Glutamatergic neuron (in vitro differentiated cells): ENCODE measurements at places on chromosomes 1 and 21. TPM values are rescaled to one million over a fixed set of nuclear protein-coding genes. Genes with fewer than 3 reads are reported as not detected.

DNA sequence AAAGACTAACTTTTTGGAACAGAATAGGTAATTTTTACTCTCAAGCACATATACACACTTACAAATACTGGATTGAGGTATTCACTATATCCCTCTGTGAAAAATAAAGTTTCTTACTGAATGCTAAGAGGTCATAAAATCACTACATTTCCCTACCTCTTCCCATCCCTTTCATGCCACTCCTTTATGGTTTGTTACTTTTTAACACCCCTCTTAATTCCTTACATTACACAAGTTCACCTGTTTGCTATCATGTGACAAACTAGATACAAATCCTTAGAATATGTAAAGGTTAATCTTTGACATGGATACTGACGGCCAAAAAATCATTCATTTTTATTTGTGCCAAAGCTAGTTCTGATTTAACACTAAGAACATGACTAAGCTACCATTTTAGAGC is 6.8 kb upstream of the DCAF6 start:
- no peak overlapping the region for H3K4me3 ChIP-seq
- H3K36me3 ChIP-seq, result no peaks in the 10 kb centered on the region
- H3K27me3 ChIP-seq, result no peaks in the 10 kb centered on the region
- peaks cover 13% of the 10 kb centered on the region for H3K4me1 ChIP-seq

GRCh38 chr1:185520188-185520920 is 203.3 kb upstream of the IVNS1ABP start:
- DNase-seq, result no peak
- no peaks in the 10 kb centered on the region for H3K4me1 ChIP-seq
- H3K27me3 ChIP-seq, result no peaks in the 10 kb centered on the region
- peaks cover 5% of the 10 kb centered on the region for H3K36me3 ChIP-seq

DNA sequence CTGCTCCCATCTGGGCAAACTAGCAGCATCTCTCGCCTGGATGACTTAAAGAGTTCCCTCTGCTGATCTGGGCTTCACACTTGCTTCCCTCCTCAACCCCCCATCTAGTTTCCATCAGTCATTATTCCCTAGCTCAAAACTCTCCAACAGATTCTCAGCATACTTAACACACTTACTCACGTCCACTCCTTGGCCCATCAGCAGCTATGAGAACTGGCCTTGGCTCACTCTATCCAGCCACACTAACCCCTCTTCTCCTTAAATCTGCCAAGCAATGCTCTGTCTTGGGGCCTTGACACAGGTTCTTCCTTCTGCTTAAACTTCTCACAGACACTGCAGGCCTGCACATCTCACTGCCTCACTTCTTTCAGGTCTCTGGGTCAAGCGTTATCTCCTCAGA is 41.6 kb downstream of the GNG12 start:
- no peak overlapping the region for H3K27ac ChIP-seq
- H3K4me3 ChIP-seq, result no peak overlapping the region
- H3K27me3 ChIP-seq, result no peaks in the 10 kb centered on the region
- H3K4me1 ChIP-seq, result no peaks in the 10 kb centered on the region
- H3K36me3 ChIP-seq, result no peaks in the 10 kb centered on the region

Gene ANKRD45
- total RNA-seq, result 4.7 TPM

Gene PDZK1IP1
- not detected for total RNA-seq

DNA sequence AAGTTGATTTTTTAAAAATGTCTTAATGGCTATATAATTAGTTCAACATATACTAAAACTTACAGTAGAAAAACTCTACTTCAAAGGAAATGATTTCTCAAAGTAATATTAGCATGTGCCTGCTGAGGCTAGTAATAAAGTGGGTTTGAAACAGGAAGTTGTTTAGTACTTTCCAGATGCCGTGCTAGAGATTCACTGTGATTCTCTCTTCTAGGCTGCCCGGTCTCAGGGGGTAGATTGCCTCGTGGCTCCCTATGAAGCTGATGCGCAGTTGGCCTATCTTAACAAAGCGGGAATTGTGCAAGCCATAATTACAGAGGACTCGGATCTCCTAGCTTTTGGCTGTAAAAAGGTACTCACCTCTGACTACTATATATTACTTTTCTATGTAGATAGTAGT is 9.1 kb downstream of the EXO1 start:
- H3K27ac ChIP-seq, result no peak overlapping the region
- H3K27me3 ChIP-seq, result peaks cover 2% of the 10 kb centered on the region
- no peak overlapping the region for H3K4me3 ChIP-seq
- H3K4me1 ChIP-seq, result no peaks in the 10 kb centered on the region
- H3K36me3 ChIP-seq, result no peaks in the 10 kb centered on the region

GRCh38 chr1:209302779-209303568 is 280.5 kb upstream of the CAMK1G start:
- H3K4me3 ChIP-seq, result no peak overlapping the region
- DNase-seq, result no peak
- H3K36me3 ChIP-seq, result no peaks in the 10 kb centered on the region
- H3K27me3 ChIP-seq, result peaks cover 2% of the 10 kb centered on the region

- no peak overlapping the region for H3K27ac ChIP-seq
- peaks cover 3% of the 10 kb centered on the region for H3K27me3 ChIP-seq
- no peaks in the 10 kb centered on the region for H3K4me1 ChIP-seq
- no peak overlapping the region for H3K4me3 ChIP-seq
These were observed 40.4 kb downstream of the KCNJ15 start for GRCh38 chr21:38297194-38297631.

- DNase-seq, result peak; percentile 32
- peak overlapping the region; percentile 88 for H3K4me3 ChIP-seq
These were observed 31.8 kb downstream of the AHDC1 start for GRCh38 chr1:27572019-27572678.

- peaks cover 14% of the 10 kb centered on the region for H3K27me3 ChIP-seq
- H3K27ac ChIP-seq, result no peak overlapping the region
- no peaks in the 10 kb centered on the region for H3K36me3 ChIP-seq
- peak overlapping the region; percentile 30 for H3K4me3 ChIP-seq
- no peak for DNase-seq
- peaks cover 10% of the 10 kb centered on the region for H3K4me1 ChIP-seq
These were observed 2.3 kb downstream of the FAAP20 start for GRCh38 chr1:2192031-2192995.

DNA sequence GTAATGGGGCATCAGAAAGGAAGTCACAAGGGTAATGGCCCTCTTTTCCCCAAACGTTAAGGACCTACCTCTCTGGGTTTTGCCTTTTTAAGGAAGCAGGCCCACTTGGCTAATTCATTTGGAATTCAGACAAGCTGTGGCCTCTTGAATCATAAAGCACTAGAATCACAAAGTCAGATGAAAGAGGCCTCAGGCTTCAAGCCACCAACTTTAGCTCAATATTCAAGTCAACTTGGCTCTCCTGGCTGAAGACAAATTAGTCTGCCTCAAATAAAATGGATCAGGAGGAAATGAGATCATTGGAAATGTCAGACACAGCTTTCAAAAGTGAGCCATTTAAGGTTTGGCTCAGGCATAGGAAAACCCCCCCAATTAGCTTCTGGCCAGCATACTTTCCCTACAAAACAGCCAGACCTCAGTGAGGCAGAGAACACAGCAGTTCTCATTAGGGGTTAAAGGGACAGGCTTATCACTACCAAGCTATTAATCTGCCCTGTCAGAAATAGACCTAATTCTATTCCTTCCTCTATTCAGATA is 34.3 kb downstream of the SLC35D1 start:
- no peaks in the 10 kb centered on the region for H3K36me3 ChIP-seq
- H3K27ac ChIP-seq, result no peak overlapping the region
- no peak overlapping the region for H3K4me3 ChIP-seq
- H3K4me1 ChIP-seq, result peaks cover 2% of the 10 kb centered on the region
- DNase-seq, result no peak

GRCh38 chr21:8992731-8993174 is 1528.6 kb upstream of the TPTE start:
- no peak for DNase-seq
- H3K4me3 ChIP-seq, result no peak overlapping the region
- peak overlapping the region; percentile 1 for H3K27ac ChIP-seq
- H3K4me1 ChIP-seq, result no peaks in the 10 kb centered on the region
- peaks cover 45% of the 10 kb centered on the region for H3K27me3 ChIP-seq

- H3K27me3 ChIP-seq, result no peaks in the 10 kb centered on the region
- H3K4me1 ChIP-seq, result no peaks in the 10 kb centered on the region
- no peak overlapping the region for H3K4me3 ChIP-seq
- no peak overlapping the region for H3K27ac ChIP-seq
- no peak for DNase-seq
These were observed 68.2 kb downstream of the ERO1B start for GRCh38 chr1:236213534-236213933.

DNA sequence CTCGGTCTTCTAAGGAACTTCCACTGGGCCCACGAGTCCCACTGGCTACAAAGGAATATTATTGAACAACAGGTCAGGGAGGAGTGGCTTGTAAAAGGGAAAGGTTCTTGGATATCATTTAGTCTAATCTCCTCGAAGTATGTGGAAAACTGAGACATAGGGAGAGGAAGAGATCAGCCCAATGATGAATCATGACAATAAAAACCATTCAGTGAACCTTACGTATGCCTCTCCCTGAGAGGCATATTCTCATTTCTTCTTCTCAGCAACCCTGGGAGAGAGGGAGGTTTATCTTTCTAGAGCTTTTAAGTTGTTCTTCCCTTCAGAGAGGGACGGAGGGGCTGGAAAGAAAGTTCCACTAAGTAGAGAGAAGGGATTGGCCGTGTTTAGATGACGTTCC is 5.3 kb upstream of the MOB3C start:
- peaks cover 8% of the 10 kb centered on the region for H3K4me1 ChIP-seq
- peaks cover 13% of the 10 kb centered on the region for H3K27me3 ChIP-seq
- H3K4me3 ChIP-seq, result no peak overlapping the region
- H3K36me3 ChIP-seq, result no peaks in the 10 kb centered on the region
